ENCODE measurements at places on chromosomes 12 and 14.
A peak's percentile ranks its signal among the peaks of the same experiment; 100 is the strongest.

- peak; percentile 43 for DNase-seq
Observed at GRCh38 chr12:113422030-113422885, at the start of gene SDSL. Gene SDSL, plus strand, starts transcription at chr12:113422380. Its CDS starts 5,603 bp downstream, at chr12:113427983.

GRCh38 chr14:68210729-68211299, 391.2 kb downstream of the RAD51B start:
- peak; percentile 32 for DNase-seq

- DNase-seq = no peak
Observed at GRCh38 chr14:64681796-64682710, 22.2 kb upstream of the PLEKHG3 start.

DNA sequence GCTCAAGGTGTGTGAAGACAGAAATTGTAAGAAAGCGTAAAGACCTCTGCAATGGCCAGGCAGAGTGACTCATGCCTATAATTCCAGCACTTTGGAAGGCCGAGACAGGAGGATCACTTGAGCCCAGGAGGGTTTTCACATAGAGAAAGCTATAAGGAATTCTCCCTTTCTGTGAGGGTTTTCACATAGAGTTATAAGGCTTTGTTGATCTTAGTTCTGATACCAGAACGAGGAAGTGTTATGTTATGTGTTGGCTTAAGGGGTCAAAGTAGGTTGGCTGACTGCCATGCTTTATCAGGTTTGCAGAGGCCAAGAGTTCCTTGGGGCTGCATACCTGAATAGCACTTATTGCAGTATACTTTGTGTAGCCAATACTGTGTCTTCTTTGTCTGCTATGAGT, 139.1 kb downstream of the ERC1 start:
- no peak for DNase-seq

- no peak for DNase-seq
Observed at GRCh38 chr12:3869865-3870264, 3.3 kb downstream of the PARP11 start.
